NCI-H2171 treated with DMSO at 0.1 percent for 48 hours (cell line): ENCODE measurements at places on chromosomes 16 and 17.

DNA sequence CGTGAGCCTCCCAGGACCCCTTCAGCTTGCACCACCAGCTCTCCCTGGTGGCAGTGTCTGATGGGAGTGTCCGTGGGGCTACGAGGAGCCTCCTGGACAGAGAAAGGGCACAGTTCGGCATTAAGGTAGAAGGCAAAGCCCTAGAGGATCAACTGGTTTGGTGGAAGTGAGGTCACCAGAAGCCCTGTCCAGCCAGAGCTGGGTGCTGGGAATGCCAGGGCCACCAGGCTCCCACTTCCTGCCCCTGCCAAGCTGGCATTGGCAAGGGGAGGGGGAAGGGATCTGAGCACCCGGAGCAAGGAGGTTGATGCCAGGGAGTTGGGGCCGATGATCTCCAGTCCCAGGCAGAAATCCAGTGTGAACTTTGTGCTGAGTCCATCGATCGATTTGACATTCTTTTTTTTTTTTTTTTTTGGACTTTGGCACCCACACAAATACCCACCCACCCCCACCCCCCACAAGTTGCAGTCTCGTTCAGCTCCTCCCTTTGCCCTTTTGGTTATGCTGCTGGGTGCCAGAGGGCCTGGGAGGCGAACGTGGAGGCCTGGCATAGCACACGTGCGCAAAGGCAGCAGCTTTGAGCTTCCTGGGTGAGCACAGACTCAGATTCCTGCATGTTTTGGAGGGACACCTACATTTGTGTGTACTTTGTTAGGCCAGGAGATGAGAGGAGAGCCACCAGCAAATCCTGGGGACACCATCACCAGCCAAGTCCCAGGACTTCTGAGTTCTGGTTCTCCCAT lies 2.1 kb downstream of the NHERF1 start:
- no peak for DNase-seq

GRCh38 chr17:81951785-81952684 lies 5.0 kb upstream of the MYADML2 start:
- DNase-seq = peak; percentile 60

- DNase-seq = no peak
These were observed 7.4 kb downstream of the MAP3K3 start for GRCh38 chr17:63629627-63630026.

DNA sequence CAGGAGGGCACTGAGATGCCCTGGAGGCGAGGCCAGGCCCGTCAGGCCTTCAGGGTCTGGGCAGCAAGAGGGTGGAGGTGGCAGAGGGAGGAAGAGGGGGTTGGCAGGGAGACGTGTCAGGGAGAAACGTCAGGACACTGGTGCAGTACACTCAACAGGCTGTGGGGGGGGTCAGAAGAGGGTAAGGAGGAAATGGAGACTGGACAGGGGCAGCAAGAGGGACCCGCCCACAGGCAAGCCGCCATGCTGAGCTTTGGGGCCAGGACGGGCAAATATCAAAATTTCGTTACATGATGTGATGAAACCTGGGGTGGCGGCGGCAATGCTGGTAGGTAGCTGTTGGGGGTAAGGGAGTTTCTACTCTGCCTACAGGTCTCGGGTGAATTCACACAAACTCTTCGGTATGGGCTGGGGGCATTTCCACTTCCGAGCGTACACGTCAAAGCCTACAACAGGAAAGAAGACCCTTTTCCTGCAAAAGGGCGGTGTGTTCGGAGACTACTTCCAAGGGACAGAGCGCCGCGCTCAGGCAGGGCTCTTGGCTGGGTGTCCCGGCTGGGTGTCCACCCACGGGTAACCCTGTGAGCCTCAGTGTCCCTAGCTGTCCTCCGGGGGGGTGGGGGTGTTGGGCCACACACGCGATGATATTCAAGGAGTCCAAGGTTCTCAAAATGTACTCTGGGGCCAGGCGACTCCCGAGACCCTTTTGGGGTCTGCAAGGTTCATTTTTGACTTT lies 43.3 kb upstream of the ATP2A3 start:
- DNase-seq = no peak

- no peak for DNase-seq
These were observed 2.5 kb upstream of the ZFHX3 start for GRCh38 chr16:73050201-73051099.

DNA sequence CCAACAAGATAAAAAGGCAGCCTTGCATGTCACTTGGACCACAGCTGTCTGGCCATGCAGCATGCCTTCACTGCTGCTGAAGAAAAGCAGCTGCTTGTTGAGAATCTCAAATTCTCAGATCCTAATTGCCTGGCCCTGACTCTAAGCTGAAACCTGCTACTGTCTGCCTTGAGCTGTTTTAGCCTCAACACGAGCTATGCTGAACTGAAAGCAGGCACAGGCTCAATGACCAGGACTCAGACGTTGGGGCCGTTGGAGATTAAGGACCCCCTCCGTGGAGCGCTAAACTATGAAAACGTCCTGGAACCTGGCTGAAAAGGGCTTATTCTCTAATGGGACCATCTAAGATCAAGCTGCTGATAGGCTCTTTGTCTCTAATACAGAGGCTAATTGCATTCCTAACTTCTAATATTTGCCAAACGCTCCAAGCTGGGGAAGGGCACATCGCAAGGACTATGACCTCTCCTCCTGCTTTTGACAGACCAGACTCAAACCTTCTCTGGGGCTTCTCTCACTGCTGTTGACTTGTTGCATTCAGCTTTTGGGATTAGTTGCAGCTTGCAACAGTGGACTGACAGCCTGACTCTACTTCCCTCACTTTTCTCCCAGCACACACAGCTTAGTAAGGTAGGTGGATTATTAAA lies 4.6 kb upstream of the PLK1 start:
- DNase-seq = no peak

DNA sequence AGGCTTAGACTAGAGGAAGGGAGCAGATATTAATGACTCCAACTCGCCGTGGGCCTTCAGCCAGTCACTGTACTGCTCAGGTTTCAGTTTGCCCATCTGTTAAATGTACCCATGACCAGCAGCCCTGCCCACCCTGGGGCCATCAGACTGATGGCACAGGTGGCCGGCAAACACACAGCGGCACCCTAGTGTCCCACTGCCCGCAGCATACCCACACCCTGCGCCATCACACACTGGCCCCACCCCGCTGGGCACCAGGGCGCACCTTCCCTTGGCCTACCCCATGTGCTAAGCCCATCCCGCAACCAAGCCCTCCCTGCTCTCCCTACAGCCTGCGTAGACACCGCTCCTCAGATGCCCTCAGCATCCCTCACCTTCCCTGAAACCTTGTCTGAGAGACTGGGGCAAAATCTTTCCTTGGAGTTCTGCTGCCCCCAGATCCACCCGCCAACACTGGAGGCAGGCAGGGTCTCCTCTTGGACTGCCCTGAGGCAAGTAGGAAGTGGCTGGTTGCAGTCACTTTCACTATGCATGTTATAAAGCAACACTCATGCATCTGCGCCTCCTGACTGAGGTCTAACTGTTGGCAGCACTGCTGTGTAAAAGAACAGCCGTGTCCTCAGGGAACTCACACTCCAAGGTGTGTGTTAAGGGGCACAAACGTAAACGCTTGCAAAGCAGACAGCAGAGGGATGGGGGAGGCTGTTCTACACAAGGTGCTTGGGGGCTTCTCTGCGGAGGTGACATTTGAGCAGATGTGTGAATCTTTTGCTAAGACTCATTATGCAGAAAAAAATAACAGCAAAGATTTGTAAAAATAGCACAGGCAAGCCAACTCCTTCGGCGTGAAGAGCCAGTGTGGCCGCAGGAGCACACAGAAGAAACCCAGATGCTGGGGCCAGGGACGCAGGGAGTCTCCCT lies 6.7 kb upstream of the BCAR1 start:
- DNase-seq = peak; percentile 58

DNA sequence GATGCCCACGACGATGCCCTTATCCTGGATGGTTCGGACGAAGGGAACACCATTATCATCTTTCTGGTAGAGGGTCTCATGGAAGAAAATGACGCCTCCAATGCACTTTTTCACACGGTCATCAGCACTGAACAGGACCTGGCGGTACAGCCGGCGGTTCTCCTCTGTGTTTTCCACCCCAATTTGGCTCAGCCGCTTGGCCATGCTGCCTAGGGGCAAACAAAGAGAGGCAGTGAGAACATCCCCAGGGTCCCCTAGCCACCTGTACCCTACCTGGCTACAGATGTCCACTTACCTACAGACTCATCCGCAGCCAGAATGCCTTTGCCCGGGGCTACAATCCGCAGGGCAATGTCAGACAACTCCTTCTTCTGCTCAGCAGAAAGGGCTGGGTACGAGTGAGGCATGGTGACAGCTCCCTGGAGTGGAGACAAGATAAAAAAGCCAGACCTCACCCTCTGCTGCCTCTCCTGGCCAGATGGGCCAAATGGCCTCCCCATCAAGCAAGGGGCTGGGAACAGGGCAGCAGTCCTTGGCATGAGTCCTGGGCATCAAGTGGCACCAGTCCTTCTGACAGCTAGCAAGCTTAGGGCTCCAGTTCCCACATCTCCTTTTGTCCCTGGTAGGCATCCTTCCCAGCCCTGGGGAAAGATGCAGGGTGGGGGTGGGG lies 1.4 kb downstream of the ALDOC start:
- no peak for DNase-seq

- DNase-seq = peak; percentile 82
These were observed 96.2 kb downstream of the RTN4RL1 start for GRCh38 chr17:1928976-1929375.

GRCh38 chr17:9436630-9437029 lies 139.0 kb downstream of the STX8 start:
- no peak for DNase-seq

- DNase-seq = peak; percentile 82
These were observed 1.3 kb upstream of the SLC46A1 start for GRCh38 chr17:28407130-28407973.
